T1000 (cell line): ENCODE measurements at places on chromosomes 6 and 20.

DNA sequence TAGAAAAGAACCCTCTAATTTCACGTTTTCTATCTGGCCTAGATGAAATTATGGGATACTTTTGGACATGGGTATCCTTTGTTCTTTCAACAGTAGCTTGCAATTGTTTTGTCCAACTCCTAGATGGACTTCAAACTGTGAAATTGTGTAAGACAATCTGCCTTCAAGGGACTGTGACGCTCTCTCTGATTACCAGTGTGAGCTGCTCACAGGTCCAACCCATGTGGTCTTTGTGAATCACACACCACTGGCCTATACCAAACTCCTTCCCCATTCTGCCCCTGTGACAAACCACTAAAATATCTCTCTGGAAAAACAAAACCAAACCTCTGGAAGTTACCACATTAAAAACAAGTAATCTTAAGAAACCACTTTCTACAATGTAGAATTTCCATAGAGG lies 59.5 kb downstream of the NINL start:
- peak; percentile 61 for DNase-seq

DNA sequence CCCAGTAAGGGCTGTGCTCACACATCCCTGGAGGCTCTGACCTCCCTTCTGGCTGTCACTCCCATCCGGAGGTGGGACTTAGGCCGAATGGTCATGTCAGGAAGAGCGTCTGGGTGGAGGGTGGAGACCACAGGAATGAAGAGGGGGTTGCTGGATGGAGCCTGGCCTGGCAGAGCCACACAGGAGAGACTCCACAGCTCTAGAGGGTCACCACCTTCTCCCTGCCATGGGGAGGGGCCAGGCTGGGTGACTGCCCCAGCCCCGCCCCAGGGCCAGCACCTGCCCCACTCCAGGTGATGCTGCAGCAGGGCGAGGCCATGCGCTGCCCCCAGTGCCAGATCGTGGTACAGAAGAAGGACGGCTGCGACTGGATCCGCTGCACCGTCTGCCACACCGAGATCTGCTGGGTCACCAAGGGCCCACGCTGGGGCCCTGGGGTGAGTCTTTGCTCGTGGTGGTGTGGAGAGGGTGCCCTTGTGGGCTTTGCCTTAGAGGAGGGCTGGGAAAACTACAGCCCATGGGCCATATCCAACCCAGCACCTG lies 20.6 kb downstream of the RBCK1 start:
- DNase-seq, result no peak

- DNase-seq, result no peak
Observed at GRCh38 chr20:64238115-64238825, 17.3 kb upstream of the PCMTD2 start.

DNA sequence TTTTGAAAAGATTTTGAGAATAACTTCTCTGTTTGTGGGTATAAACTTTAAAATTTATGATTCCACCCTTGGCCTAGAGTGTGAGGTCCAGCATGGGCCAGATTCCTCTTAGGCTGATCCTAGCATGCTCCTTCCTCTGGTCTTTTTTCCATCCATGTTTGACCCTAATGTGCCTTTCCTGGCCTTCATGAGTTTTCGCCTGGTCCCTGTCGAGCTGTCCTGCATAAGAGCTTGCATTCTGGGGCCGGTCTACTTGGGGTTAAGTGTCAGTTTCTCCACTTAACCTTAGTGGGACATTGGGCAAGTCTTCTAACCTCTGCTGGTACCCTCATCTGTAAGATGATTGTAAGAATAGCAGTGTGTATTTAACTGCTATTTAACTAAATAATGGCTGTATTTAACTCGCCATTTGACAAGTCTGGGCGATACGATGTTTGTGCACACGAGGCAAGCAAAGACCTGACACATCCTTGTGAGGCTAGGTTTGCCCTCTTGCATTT lies 40.7 kb upstream of the TAGAP start:
- DNase-seq, result no peak

DNA sequence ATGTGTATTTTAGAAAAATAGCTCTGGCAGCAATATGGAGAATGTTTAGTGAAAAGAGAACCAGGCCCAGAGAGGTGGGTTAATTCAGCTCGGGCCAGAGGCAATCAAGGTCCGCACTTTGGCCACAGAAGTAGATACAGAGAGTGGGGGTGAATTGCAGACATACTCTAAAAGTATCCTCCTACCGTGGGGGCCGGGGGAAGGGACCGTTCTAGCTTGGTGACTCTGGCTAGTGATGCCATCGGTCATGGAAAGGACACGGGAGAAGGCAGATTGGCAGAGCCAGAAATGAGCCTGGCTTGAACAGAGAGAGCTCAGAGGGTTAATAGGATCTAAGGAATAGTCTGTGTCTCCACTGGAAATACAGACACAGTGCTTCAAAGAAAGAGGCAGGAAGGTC lies 173.1 kb downstream of the MTHFD1L start:
- DNase-seq, result no peak

DNA sequence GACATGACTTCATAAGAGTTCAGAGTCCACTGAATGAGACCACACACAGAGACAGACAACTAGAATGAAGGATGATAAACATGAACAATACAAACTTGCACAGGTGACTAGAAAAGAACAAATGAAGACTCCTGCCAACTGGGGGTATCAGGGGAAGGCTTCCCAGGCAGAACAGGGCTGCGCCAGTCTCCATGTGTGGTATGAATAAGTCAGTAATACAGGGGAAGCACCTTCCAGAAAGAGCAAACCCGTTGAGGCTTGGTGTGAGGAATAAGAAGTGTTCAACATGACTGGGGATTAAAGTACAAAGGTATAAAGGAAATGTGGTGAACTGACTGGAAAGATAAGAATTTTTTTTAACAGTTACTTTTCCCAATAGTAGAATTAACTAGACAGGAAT lies 3.7 kb upstream of the SLC17A2 start:
- DNase-seq, result no peak

GRCh38 chr6:36029464-36029863 lies 1.9 kb downstream of the MAPK14 start:
- DNase-seq, result no peak

DNA sequence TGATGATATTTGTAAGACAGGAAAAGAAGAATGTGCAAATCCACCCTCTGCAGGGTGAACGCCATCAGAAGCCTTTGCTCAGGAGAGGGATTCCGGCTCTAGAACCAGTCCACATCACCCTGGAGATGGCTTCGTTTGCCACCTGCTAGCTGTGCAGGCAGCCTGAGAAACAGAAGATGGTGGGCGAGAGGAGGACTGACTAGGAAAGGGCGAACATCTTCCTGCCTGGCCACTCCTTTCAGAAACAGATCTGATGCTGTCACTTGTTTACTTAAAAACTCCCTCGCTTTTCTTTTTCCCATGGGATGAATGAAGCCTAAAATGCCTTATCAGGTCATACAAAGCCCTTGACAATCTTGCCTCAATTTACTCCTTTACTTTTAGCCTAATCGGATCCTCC lies 1.2 kb downstream of the PTPRA start:
- DNase-seq, result no peak

GRCh38 chr6:67563671-67564070 lies 1071.4 kb upstream of the ADGRB3 start:
- no peak for DNase-seq

DNA sequence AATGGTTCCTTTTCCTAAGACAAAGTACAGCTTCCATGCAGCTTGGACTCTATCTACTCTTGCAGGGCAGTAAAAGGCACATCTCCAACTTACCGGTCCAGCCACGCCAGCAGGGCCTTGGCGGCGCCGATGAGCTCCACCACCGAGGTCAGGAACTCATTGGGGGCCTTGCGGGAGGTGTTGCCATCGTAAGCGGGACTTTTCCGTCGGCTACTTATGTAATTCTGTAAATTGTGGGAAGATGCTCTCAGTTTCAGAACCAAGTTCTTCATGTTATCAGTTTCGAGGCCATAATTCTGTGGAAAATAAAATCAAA lies 68.5 kb downstream of the CNKSR3 start:
- no peak for DNase-seq

DNA sequence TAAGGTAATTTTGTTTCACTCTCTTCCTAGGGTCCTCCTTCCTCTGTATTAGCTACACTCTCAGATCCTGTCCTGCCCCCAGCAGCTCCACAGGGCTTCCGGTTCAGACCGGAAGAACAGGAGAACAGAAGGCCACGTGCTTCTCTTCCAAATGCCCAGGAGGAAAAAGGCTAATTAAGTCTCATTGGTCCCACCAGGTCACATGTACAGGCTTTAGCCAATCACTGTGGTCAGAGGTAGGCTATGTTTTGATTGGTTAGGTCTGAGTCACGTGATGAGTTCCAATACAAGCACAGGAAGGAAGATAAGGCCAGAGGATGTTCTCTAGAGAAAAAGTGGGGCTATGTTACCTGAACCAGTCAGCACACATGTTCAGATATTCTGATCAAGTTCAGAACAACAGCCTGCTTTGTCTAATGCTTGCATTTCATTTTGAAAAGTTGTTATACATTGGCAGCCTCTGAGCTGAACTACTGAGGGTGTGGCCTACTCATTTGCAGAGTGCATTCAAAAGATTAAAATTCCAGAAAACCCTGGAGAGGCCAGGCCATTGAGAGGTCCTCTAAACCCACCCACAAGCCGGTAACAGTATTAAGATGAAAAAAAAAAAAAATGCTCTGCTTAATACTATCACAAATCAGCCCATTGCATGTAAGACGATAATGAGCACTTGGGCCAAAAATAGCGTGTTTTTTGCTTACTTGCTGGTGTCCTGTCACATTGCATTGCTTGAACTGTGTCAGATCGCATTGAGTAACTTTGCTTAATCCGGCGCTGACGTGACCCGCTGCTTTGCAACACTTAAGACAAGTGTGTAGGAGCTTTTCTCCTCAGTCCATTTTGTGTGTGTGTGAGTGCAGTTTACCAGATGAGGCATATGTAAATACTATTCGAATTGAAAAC lies 170.3 kb downstream of the TSHZ2 start:
- no peak for DNase-seq

- DNase-seq, result no peak
Observed at GRCh38 chr6:139308936-139309603, 17.3 kb upstream of the TXLNB start.

DNA sequence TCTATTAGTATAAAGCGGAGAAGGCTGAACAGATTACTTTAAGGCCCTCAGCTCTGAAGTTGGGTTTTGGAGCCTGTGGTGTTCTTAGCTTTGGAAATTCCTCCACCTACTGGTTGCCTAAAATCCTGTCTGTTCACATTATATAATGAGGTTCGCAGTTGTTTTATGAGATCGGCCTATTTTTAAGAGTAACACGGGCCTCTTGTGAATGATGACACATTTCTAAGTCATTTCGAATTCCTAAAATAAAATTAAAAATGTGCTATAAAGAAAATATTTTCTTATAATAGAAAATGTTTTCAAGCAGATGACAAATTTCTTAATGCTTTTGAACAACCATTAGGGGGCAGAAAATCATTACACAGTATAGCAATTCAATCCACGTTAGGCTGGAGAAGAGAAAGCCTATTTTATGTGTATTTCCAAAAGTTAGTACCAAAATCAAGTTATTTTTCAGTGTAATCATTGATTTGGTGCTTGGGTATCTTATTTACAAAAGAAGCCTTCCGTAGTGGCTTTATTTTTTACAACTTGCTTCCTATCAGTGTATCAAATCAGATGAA lies 15.8 kb upstream of the FAM8A1 start:
- no peak for DNase-seq

GRCh38 chr20:34124469-34125249 lies 12.6 kb upstream of the EIF2S2 start:
- no peak for DNase-seq

- no peak for DNase-seq
Observed at GRCh38 chr6:67345946-67346345, 1289.1 kb upstream of the ADGRB3 start.

DNA sequence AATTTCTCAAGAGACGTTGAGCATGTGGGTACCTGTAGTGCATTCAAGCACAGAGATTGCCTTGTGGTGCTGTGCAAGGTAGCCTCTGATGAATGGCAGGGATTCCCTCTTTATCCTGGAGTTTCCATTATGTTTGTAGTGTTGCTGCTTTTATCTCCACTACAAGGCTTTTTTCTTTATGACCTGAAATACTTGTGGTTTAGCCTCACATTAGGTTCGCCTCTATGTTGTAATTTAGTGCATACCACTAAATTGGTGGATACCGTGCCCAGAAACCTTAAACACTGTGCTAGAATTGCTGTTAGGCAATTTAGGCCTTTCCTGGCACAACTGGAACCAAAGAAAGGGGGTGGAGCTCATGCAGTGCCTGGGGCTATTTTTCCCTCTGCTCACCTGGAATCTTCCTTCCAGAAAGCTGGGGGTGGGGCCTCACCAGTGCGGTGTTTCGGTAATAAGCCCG lies 76.8 kb downstream of the NCOA7 start:
- no peak for DNase-seq

GRCh38 chr6:53768636-53769035 lies 26.2 kb upstream of the LRRC1 start:
- no peak for DNase-seq

DNA sequence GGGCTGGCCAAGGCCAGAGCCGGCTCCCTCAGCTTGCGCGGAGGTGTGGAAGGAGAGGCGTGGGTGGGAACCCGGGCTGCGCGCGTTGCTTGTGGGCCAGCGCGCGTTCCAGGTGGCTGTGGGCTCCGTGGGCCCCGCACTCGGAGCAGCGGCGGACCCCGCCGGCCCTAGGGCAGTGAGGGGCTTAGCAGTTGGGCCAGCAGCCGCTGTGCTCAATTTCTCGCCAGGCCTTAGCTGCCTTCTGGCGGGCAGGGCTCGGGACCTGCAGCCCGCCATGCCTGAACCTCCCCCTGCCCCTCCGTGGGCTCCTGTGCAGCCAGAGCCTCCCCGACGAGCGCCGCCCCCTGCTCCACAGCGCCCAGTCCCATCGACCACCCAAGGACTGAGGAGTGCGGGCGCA lies 108.4 kb downstream of the GMPR start:
- no peak for DNase-seq

- no peak for DNase-seq
Observed at GRCh38 chr6:81999270-81999669, 246.8 kb upstream of the TENT5A start.

GRCh38 chr6:70157086-70157485 lies 145.8 kb downstream of the COL9A1 start:
- no peak for DNase-seq

DNA sequence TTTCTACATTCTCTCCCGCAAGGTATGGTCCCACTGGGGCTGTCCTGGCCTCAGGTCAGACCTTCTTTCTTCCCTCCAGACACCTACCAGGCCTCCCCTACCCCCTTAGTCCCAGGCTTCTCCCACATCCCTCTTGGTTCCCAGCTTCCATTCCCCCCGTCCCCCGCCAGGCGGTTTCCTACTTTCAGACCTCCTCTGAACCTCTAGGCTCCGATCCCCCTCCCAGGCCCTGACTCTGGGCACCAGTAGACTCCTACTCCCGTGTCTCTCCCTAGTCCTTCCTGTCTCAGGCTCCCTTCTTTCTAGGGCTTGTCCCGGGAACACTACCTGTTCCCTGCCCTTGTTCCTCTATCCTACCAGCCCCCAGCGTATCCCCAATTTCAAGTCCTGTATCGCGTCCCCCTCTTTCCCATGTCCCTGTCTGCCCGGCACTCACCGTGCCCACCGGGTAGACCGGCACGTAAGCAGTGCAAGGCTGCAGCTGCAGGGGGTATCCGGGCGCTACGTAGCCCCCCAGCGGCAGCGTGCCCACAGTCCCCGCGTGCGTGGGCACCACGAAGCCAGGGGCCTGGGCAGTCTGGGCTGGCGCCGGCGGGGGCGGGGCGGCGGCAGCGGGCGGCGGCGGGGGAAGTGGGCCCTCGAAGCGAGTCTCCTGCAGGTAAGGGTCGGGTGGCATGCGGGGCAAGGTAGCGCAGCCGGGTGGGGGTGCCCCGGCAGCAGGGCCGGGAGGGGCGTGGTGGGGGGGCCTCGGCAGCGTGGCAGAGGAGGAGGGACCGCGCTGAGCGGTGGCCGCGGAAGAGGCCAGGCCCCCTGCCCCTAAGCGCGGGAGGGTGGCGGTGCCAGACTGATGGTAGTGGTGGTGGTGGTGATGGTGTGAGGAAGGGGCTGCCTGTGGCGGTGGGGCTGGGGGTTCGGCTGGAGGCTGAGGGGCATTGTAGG lies 1.5 kb downstream of the PRRT1 start:
- no peak for DNase-seq
